ENCODE measurements at places on chromosomes 6 and 20.

GRCh38 chr20:20237093-20237959 is 130.6 kb upstream of the INSM1 start:
- DNase-seq: peak; percentile 45

DNA sequence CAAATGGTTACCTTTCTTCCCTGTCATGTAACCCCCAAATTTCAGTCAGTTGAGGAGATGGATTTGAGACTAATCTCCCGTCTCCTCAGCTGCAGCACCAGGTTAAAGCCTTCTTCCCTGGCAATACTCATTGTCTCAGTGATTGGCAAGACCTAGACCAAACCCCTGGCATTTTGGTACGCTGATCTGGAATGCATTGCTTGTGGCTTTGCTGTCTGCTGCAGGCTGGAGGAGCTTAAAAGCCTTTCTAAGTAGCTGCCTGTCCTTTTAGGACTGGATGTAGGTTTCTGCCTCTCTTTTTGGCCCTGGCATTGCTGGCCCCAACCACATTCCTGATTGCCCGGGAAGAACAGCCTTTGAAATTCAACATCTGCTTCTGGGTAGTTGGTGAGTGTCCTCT is 729.6 kb upstream of the GJE1 start:
- no peak for DNase-seq

- DNase-seq: no peak
These were observed 187.3 kb downstream of the MBOAT1 start for GRCh38 chr6:20024978-20025377.

GRCh38 chr6:37840143-37840939 is 20.8 kb downstream of the ZFAND3 start:
- DNase-seq: no peak

DNA sequence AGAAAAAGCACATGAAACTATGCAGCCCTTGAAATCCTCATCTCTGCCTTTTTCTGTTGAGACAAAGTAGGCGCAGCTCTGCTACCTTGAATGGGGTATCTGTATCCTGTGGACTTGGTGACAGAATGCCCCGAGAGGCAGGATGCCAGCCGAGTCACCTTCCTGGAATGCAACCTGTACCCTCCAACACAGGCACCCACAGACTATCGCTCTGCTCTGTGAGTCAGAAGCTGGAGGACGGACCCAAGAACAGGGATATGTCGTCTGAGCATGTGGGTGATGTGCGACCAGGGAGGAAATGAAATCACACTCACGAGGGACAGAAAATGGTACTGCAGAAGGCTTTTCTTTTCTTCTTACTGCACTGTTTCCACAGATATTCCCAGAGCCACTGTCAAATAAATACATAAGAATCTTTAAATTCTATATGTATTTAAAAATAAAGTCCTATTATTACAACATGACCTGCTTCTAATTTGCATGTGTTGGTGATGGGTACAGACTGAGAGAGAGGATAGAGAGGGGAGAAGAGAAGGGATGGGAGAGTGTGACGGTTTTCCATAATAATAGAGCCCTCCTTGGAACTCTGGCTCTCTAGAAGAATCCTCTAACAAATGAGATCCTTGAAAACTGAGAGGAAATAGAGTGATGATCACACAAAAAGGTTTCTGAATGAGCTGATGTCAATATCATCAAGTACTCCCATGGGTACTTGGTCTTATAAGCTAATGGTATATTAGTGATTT is 308.1 kb downstream of the FOXC1 start:
- peak; percentile 90 for DNase-seq

DNA sequence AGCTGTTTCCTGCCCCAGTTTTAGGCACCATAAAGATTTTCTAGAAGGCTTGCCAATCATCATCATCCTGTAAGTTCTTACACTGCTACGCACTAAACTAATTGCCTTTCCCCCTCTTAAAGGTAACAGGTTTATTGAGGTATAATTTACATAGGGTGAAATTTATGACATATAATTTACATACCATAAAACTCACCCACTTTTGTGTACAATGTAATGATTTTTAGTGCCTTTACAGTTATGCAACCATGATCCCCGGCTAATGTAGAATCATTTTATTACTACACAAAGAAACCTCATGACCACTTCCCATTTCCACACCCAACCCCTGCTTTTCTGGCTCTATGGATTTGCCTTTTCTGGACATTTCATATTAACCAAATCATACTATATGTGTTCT is 21.1 kb downstream of the GCNT2 start:
- DNase-seq: no peak

Measured in SW480 (cell line).